ENCODE measurements at places on chromosomes 1 and 21.

DNA sequence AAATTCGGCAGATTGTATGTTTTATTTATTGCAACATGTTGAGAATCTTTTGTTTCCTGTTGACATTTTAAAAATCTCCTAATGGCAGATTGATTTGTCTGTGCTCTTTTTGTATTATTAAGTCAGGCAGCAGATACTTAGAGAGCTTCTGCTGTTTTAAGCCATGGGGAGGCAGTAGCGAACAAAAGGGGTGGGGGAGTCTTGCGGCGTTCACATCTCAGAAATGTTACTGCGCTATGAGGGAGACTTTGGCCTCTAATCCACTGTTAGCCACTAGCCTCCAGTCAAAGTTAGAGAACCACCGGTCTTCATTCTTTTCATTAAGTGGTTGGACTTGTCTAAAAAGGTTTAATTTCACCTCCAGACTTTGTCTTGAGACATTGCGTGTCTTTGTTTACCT is 93.6 kb downstream of the DYRK1A start:
- no peak for DNase-seq

DNA sequence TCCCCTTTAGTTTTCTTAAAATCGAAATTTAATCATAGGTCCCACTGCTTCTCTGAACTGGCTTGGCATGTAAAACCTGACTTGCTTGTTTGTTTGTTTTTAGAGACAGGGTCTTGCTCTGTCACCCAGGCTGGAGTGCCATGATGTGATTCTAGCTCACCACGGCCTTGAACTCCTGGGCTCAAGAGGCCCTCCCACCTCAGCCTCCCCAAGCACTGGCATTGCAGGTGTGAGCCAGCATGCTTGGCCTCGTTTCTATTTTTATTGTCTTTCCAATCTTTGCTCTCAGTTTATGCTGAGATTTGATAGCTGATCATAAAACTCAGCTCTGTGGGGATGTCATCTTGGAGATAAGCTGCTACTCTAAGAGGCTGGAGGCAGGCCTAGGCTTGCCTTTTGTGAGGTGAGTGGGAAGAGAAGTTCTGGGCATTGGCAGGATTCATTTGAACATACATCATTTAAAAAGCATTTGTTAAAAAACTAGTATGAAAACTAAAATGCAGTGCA is 51.5 kb upstream of the GCLM start:
- no peak for DNase-seq

DNA sequence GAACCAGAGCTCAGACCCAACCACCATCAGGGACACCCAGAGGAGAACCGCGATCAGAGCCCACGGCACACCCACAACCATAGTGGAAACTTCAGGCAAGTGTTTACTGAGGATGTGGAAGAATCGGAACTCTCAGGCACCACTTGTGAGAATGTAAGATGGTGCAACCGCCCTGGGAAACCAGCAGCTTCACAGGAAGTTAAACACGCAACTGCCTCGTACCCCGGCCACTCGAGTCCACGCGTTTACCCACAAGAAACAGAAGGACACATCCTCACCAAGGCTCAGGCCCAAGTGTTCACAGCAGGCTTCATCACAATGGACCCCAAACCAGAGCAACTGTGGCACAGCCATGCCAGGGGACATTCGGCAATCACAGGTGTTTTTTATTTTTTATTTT is 51.4 kb upstream of the COL6A2 start:
- DNase-seq, result no peak

DNA sequence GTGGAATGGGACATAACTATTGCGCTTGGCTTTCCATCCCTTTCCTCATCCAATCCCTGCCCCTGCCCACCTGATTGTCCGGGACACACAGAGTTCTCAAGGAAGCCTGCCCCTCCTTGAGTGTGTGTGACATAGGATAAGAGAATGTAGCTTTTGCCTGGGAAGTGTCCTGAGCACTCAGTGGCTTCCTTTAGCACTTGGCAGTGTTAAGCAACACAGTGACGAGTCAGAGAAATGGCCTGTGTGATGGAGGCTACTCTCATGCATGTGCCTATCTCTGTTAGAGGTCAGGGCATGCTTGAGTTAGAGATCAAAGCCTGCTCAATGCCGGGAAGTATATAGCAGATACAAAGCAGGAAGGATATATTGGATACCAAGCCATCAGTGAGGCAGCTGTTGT is 289.5 kb downstream of the SIPA1L2 start:
- DNase-seq, result no peak

GRCh38 chr1:18882486-18882885 is 19.9 kb downstream of the ALDH4A1 start:
- DNase-seq, result no peak

DNA sequence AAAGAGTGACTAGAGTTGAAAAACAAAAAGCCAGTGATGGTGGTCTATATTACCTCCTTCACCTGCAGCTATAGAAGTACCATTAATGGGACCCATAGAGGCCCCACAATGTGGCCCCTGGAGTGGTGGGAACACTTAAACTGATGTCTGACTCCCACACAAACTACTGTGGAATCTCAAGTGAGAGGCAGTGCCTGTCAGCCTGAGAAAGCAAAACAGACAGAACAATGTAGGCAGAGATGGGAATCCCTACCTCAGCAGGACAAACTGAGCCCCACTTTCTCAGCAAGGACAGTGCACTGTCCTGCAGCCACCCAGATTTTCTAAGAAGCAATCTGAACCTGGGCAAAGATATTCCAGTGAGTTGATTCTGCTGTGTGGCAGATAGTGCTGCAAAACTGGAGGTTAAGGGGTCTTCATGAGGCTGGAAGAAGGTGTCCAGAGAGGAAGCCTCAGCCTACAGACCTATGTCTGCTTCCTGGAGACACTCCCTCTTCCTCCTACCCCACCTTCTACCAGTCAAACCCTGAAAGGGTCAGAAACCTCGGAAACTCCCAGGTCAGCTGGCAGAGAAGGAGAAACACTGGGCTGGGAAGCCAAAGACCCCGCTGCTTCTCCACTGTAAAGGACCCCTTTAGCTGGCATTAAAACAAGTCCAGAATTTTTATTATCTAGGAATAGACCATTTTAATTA is 228.7 kb downstream of the C1orf94 start:
- DNase-seq, result no peak

- no peak for DNase-seq
Observed at GRCh38 chr21:44539991-44540666, at the start of gene KRTAP10-1. KRTAP10-1 (minus strand) TSS chr21:44540195; CDS start chr21:44540150, 45 bp downstream.

- DNase-seq, result peak; percentile 51
Observed at GRCh38 chr21:34889320-34889675, 159.8 kb downstream of the RUNX1 start.

DNA sequence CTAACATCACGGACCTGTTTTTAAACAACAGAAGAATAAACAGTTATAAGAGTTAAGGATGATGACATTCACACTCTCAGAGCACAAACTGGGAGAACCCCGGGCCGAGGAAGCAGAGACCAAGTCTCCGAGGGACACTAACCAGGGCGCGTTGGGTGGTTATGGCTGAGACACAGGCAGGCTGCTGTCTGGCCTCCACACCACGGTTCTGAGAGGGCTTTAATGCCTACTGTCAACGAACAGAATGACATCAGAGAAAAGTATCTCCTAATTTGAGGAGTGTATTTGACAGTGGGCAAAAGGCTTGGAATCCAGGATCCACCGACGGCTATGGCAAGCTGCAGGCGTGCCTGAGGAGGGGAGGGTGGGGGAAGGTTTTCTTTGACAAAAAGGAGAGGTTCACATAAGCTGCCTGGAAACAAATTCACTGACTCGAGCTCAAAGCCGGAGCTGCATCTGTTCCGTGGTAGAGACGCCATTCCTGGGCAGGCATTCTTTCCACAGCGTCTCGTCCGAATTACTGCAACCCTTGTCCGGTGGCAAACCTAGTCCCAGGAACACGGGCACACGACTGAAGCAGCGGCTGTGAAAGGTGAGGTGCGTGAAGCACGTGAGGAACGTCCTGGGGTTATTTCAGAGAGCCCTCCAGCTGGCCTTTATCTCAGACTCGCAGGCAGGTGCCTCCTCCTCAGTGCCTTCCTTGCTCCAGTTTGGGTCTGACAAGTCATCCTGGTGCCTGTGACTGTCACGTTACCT is 9.4 kb downstream of the POFUT2 start:
- no peak for DNase-seq

DNA sequence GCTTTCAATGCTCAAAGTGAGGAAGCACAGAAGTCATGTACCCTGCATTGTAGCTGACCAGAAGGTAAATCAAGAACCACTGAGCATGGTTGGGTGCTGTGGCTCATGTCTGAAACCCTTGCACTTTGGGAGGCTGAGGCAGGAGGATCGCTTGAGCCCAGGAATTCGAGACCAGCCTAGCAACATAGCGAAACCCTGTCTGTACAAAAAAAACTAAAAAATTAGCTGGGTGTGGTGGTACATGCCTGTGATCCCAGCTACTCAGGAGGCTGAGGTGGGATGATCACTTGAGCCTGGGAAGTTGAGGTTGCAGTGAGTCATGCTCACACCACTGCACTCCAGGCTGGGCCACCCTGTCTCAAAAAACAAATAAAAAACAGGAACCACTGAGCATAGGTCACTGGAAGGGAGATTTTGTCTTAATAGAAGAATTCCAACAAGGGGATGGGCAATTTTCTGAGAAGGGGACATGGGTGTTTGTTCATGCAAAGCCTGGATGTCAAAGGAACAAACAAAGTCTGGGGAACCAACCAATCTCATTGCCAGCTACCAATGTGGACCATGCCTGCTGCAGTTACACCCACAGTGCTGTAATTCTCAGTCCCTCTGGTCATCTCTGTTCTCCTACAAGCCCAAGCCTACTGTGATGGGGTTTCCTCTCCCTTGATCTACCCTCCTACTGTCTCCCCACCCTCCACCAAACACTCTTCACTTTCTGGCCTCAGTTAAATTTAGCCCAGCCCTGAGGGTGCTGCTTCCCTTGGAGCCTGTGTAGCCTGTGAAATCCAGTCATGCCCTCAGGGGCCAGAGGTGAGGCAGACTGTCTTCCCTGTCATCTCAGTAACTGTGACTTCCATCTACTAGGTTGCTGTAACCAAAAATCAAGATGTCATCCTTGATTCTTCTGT is 47.9 kb downstream of the ELF3 start:
- no peak for DNase-seq

GRCh38 chr1:156677616-156678596 is 699 bp upstream of the NES start:
- DNase-seq, result peak; percentile 93

- no peak for DNase-seq
Observed at GRCh38 chr1:29062157-29062942, 61.4 kb downstream of the TMEM200B start.

DNA sequence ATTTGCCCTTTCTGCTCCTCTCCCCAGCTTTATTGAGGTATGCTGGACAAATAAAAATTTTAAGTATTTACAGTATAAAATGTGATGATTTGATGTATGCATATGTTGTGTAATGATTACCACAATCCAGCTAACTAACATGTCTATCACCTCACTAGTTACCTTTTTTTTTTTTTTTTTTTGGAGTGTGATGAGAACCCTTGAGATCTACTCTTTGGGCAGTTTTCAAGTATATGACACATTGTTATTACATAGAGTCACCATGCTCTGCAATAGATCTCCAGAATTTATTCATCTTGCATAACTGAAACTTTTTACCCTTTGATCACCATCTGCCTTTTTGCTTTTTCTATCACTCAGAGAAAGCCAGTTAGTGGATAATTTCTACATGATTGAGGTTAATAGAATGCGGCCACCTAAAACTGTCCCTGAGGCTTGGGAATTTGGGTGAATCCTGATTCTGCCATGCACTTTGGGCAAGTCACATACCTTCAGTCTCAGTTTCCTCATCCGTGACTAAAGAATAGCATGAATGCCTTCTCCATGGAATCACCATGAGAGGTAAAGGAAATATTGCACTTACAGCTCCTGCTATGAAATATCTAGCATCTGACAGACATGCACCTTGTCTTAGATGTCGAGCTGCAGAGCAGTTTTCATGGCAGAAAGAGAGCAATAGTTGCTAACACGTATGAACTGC is 295.2 kb downstream of the DISC1 start:
- no peak for DNase-seq

- no peak for DNase-seq
Observed at GRCh38 chr1:172482044-172482443, 38.2 kb upstream of the PIGC start.

DNA sequence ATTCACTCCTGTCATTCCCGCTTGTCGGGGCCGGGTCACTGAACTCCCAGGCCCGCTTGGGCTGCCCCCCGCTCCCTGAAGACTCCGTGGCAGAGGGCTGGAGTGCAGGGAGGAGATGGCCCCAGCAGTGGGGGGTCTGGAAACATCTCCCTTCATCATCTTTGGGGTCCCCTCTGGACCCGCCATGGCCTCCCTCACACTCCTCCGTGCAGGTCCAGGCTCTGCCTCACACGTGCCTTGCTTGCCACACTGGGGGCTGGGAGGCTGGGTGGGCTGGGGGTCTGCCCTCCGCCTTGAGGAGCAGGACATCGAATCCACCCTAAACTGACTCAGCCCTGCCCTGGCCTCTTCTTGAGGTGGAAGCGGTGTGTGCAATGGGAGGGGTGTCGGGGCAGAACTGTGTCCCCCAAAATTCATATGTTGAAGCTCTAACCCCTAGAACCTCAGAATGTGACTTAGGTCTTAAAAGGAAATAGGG is 35.2 kb downstream of the POFUT2 start:
- DNase-seq, result no peak

GRCh38 chr1:48848035-48848434 is 71.3 kb upstream of the BEND5 start:
- no peak for DNase-seq

DNA sequence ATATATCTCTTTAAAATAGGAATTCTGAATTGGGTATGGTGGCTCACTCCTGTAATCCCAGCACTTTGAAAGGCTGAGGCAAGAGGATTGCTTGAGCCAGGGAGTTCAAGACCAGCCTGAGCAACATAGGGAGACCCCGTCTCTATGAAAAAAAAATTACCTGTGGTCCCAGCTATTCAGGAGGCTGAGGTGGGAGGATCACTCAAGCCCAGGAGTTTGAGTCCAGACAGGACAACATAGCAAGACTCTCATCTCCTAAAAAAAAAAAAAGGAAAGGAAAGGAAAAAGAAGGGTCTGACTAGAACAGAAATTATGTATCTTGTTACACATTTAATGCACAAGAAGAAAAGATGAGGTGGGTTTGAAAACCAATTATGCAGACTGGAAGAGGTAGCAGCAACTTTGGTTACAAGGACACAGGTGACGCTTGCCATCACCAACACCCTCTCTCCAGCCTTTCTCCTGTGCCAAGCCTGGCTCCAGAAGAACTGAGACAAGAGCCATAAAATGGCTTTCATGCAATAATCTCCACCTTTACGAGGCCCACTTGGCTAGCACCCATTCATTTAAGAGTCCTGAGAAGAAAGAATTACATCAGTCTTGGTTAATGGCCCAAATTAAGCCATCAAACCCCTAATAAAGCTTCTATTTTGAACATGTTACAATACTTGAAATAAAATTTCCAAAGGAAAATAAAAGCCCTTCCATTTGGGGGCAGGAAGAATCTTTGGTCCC is 4.8 kb upstream of the SELENBP1 start:
- no peak for DNase-seq

All from NCI-H1694 treated with DMSO at 0.1 percent for 48 hours (cell line).